ENCODE measurements at places on chromosomes 1 and 21. TPM values are rescaled to one million over a fixed set of nuclear protein-coding genes. Genes with fewer than 3 reads are reported as not detected.

DNA sequence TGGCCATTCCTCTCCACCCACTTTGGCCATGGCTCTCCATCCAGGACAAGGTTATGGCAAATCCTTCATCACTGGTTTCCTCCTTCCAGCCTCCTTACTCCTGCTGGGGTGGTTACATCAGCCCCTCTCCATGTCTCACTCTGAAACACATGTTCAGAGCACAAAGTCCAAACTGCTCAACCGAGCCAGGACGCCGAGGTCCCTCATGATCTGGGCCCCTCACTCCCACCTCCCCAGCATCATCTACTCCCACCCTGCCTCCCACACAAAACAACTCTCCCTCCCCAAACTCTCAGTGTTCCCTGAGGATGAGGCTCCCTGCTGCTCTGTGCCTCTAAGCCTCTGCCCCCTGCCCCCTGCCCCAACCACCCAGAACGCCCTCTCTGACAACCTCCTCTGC, 33.3 kb upstream of the ZBTB40 start:
- no peak for DNase-seq

GRCh38 chr1:109892561-109893368, 17.9 kb upstream of the CSF1 start:
- DNase-seq = peak; percentile 69

DNA sequence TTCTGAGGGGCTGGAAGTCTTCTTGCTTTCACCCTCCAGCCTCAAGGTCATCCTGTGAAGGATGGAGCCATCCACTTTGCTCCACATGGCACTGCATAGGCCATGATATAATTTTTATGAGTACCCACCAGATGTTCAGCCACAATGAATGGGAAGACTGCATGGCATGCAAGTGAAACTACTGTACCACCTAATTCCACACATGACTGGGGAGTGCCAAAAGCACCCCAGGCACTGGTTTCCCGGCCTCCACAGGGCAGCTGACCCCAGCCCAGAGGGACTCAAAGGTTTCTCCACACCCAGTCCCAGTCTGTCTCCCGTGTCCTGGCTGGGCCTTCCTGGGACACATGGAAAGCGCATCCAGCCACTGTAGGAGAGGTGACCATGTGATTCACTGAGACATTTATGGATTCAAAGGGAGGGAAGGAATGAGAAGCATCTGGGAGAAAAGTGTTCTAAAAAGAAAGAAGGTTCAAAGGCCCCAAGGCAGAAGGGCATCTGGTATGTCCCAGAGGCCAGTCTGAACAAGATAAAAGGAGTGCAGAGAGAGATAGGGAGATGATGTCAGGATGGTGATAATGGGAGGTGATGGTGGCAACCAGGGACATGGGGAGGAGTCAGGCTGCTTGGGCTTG, 12.1 kb downstream of the RHOU start:
- DNase-seq = no peak

DNA sequence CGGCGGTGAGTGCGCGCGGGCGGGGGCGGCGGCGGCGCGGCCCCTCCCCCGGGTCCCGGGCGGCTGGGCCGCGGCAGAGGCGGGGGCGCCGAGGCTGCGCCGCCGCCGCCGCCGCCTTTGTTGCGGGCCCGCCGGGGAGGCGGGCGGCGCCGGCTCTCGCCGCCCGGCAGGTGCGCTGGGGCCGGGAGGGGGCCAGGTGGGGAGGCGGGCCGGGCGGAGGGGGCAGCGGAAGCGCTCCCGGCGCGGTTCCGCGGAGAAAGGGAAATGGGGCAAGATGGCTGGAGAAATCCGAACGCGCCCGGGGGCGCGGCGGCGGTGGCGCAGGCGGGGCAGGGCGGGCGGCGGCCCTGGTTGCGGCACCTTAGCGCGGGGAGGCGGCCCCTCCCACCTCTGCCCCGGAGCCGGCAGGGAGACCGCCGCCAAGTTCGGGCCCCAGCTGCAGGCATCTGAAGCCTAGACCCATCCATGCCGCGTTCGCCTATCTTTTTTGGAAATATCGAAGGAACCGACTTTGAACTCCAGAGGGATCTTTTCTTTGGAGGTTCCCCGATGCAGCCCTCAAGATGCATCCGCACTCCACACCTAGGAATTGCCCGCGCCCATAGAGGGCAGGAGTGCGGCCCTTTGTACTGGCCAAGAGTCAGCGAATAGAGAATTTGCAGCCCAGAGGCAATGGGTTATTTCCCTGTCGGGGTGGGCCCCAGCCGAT, 479 bp downstream of the POGK start:
- peak; percentile 51 for DNase-seq

DNA sequence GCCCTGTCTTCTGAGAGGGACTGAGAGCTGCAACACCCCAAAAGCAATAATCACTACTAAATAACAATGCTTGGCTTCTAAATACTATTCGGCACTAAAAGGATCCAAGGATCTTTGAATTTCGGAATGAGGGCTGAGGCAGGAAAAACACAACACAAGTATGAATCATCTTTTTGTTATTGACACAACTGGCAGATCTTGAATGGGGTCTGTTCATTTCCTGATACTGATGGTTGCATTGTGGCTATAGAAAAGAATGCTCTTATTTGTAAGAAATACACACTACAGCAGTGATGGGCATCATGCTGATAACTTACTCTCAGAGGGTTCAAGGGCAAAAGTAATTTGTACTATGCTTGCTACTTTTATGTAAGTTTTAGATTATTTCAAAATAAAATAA, 149.2 kb upstream of the PLD5 start:
- no peak for DNase-seq

- no peak for DNase-seq
Observed at GRCh38 chr1:81424061-81424460, 376.7 kb upstream of the ADGRL2 start.

DNA sequence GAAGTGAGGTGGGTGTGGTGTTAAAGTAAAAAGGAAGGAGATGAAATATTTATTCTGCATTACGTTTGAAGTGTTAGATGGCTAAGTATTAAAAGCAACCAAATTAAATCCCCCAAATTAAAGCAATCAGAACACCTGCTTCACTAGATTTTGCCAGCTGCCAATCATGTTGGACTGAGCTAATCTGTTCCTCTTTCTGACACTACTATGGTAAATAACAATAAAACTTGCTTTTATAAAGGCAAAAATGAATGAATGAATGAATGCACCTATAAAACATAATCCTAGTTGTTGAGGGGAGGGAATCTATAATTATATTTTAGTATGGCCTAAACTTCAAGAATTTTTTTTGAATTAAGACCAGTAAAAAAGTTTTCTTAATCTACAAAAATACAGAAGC, 51.0 kb downstream of the RAB3GAP2 start:
- no peak for DNase-seq

GRCh38 chr1:17554954-17555353, 15.5 kb downstream of the ARHGEF10L start:
- DNase-seq = peak; percentile 34

GRCh38 chr1:214066936-214067335, 79.2 kb downstream of the PROX1 start:
- no peak for DNase-seq

DNA sequence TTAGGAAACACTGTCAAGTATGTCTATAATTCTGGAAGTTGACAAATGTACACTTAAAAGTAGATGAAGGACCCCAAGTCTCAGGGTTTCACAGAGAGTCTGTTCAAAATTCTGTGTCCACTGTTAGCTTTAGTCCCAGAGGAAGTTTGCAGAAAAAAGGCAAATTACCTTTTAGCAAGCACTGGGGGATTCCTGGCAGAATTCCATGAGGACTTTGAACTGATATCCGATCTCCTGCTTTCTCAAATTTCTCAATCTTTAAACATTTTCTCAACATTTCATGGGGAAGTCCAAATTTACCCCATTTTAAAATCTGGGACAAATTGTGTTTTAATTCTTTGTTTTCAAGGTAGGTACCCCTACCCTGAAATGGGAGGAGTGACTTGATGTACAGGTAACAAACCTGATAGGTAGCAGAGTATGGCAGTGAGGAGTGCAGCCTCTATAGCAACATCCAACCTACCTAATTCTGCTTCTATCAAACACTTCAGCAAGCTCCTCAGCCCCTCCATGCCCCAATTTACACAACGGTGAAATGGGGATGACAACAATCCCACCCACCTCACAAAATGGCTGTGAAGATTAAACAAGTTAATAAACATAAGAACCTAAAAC, 344.9 kb downstream of the OMA1 start:
- DNase-seq = no peak

DNA sequence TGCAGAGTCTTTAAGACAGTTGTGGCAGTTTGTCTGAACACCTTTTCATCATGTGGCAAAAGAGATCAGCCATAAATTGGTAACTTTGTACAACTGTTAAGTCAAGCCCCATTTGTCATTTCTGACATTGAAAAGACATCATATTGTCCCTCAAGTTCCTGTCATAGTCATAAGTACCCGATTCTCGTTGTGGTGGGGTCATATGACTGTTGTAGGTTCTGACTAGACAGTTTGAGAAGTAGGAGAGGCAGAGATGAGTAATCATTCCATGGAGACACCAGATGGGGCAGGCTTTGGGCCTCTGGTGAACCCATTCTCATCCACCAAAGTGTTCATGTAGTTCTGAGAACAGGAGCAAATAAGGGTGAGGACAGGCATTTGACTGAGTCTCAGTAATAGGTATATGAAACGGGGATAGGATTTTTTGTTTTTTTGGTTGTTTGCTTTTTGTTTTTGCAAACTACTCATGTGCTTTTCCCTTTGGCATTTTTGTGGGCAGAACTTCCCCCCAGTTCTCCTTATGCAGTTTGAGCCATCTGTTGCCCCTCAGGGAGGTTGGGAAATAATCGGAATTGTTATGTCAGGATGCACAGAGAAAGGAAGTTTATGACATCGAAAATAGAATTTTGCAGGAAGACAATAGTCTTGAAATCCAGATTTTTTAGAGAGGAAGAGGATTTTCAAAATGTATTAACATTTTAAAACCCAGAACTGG, 86.9 kb upstream of the KCNE2 start:
- DNase-seq = no peak

- DNase-seq = no peak
Observed at GRCh38 chr1:77405186-77405585, 123.4 kb downstream of the AK5 start.

GRCh38 chr1:50610563-50610962, 187.3 kb upstream of the DMRTA2 start:
- DNase-seq = no peak

DNA sequence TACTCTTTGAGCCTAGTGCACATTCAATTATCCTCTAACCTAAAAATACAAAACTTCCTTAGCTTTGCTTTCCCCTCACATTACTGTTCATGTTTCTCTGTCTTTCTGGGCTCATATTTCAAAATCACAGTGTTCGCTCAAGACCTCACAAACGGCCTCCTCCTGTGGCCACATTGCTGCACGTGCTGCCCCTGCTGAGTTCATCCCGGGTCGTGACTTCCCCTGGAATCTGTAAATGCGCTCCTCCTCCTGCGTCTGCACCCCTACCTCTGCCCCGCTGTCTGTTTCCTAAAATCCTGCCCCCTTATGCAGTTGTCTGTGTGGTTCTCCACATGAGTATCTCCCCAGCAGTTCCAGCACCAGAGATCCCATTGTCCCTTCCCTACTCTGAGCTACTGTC, 45.5 kb upstream of the RAVER2 start:
- no peak for DNase-seq

DNA sequence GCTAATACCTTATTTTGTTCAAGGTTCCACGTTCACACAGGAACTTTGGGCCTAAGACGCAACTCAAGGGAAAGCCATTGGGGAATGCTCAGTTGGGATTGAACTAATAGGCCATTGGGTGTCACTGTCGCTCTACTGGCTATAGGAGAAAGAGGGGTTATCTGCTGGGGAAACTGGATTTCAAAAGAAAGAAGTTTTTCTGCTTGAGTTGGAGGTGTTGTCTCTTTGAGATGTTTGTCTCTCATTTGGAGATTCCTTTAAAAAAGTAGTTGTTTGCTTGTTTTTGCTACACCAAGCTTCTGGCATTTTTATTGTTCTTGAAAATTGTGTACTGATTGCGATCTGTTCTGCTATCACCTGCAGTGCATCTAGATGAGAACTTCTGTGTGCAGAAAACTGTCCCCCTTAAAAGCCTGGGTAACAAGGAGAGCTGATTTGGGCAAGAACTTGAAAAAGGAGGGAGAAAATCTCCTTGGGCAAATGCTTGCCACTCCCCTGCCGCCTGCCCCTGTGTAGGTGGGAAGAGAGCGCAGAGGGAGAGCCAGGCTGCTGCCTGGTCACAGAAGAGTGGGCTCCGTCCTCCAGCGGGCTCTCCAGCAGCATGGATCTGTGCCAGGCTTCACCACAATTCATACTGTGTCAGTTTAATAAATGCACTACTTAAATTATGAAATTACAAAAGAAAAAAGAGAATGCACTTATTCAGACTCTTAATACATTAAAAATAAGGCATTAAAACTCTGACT, 39.9 kb downstream of the PEX14 start:
- DNase-seq = peak; percentile 57

DNA sequence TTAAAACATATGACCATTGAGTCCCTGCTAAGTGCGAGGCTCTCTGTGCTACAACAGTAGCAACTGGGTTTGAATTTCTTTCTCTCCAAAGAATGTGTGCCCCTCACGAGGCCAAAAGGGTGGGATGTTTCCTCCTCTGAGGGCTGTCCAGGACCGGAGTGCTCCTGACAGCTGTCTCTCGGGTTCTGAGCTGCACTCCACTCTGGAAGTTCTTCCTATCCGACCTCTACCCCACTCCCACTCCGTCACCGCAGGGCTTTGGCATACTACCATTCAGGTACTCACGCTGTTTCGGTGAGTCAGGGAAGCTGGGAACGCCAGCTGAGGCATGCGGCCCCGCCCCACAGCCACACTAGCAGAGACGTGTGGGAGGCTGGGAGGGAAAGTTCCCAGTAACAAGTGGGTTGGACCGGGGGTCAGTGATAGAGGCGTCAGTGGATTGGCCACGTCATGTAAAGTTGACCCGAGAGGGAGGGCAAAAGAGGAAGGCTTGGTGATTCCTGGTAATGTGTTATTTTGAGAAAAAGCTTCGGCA, 705 bp upstream of the SLC50A1 start:
- DNase-seq = peak; percentile 97

The LAMTOR5 gene
- 61.4 TPM for total RNA-seq

The DPT gene
- not detected for total RNA-seq

The DNAJC8 gene
- 68.1 TPM for total RNA-seq

The TNFRSF1B gene
- 81.3 TPM for total RNA-seq

The CELA3A gene
- not detected for total RNA-seq

The FAM167B gene
- total RNA-seq = 2.4 TPM

The LMX1A gene
- total RNA-seq = not detected

The RIPK4 gene
- 0.09 TPM for total RNA-seq

The KRTAP24-1 gene
- not detected for total RNA-seq

Data from dermis blood vessel endothelial cell (primary cell).